ENCODE measurements at places on chromosomes 11 and 22. TPM values are rescaled to one million over a fixed set of nuclear protein-coding genes. Genes with fewer than 3 reads are reported as not detected.

DNA sequence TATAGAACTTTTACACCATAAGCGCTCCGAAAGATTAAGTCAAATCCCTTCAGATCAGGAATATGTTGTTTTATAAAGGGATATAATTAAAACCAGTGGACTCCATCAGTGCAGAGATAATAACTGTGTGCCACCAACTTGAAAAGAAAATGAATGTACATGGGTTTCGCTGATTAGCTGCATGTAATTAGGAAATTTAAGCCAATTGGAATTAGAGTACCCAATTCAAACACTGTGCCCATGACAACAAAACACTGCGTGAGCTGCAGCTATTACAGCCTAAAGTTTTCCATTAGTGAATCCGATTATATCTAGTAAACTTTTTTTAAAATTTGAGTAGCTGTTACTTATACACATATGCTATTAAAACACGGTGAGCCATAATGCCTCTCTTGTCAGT lies 392.3 kb upstream of the ARHGAP42 start:
- no peak for DNase-seq

GRCh38 chr11:26112264-26112663 lies 219.7 kb upstream of the ANO3 start:
- no peak for DNase-seq

- no peak for DNase-seq
Measured at GRCh38 chr11:101442171-101442570, 141.6 kb downstream of the TRPC6 start.

DNA sequence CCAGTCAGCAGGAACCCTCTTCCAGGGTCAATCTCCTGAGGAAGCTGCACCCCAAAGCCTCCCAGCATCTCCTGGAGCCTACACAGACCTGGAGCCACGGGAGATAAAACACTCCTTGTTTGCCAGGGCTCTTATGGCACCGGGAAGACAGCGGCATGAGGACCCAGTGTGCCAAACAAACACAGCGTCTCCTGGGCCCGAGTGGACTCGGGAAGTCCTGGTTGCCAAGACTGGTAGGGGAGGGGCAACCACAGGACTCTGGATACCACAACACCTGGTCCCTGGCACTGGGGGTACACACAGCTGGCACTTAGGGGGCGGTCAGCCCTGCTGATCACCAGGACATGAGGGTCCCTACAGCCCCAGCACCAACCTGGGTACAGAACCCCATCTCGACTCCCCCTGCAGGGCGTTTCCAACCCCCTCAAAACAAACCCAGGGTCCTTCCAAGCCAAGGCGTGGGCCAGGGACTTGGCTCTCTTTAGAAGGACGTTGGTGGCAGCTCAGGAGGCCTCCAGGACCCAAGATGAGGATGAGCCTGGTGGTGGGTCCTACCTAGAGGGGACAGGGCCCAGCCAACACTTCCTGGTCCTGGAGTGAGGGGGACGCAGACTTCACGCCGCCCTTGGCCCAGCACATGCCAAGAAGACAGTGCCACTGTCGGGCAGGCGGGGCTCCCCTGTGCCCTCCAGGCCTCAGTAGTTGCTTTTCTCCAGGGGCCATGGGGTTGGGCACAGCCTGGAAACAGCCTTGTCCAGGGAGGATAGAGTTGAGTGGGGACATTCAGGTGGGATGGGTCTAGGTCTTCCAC lies 85.0 kb downstream of the CELSR1 start:
- no peak for DNase-seq

Gene SESN3
- 19.8 TPM for total RNA-seq

Gene CECR2
- total RNA-seq, result 1.2 TPM

Data from glomerular endothelial cell (primary cell).